ENCODE measurements at places on chromosomes 4 and X.

- no peak for DNase-seq
These were observed 60.5 kb downstream of the SEC24D start for GRCh38 chr4:118775405-118775804.

- no peak for DNase-seq
These were observed 58.2 kb upstream of the TRIM2 start for GRCh38 chr4:153146031-153146430.

DNA sequence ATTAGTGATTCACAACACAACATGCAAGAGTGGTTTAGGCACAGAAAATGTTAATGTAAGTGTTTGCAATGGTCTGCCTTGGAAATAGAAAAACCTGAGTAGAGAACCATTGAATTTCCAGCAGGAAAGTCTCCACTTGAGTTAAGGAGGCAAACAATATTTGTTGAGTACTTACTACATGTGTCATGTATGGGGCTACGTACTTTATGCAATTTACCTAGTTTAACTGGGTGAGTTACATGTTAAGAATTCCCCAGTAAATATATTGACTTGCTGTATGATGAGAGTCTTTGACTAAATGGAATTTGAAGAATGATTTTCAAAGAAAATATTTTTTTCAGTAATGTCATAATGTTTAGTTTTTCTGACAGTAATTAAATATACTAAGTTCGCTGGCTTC lies 7.8 kb upstream of the NPNT start:
- no peak for DNase-seq

DNA sequence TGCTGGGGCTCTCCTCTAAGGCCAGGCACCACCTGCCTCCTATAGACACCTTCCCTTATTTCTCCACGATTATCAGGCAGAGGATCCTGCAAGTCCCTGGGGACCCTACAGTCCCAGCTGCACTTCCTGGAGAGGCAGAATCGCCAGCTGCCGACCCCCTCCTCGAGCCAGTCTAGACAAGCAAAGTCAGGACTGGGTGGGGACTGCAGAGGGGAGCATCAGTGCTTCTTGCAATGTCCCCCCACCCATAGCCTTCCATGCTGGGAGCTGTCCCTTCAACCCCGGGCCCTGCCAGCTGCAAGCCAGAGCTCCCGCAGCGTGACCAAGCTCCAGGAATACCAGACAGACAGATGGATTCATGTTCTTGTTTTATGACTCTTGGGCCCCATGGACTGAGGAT lies 1.4 kb upstream of the CRMP1 start:
- DNase-seq, result no peak

- no peak for DNase-seq
These were observed 69.3 kb upstream of the PDE5A start for GRCh38 chr4:119697887-119698393.

- DNase-seq, result no peak
These were observed 103.7 kb downstream of the ATXN3L start for GRCh38 chrX:13216139-13216538.

DNA sequence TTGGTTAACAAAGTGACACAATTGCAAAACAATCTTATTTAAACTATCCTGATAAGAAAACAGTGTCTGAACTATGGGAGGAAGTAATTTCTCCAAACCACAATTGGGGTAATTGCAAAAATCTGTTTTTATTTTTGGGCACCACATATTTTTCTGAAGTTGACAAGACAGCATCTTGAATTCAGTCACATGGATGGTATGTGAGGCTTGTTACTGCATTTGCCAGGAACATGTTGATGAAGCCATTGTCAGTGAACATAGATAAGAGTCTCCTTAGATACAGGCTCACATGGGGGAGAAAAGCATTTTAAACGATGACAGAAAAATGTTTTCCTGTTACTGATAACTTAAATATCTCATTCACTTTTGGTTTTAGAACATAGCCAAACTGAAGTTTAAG lies 5.5 kb upstream of the USP53 start:
- peak; percentile 45 for DNase-seq

DNA sequence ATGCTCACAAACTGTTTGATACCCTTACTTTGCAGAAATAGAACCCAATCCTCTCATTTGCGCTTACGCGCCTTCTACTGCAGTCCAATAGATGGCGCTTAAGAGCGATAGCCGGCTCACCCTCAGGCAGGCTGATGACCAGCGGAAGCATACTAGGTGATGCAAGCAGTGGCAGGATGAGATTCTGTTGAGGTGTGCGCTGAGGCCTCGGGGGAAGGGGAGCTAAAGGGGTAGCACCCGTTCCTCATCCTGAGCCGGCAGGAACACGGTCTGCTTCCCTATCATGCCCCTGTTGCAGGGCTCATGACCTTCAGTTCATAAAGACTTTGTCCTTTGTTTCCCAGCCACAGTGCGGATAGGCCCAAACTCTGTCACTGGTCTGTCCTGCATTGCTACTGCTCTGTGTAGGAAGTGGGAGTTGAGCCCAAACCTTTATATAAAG lies 628.9 kb downstream of the TLL1 start:
- DNase-seq, result peak; percentile 29

DNA sequence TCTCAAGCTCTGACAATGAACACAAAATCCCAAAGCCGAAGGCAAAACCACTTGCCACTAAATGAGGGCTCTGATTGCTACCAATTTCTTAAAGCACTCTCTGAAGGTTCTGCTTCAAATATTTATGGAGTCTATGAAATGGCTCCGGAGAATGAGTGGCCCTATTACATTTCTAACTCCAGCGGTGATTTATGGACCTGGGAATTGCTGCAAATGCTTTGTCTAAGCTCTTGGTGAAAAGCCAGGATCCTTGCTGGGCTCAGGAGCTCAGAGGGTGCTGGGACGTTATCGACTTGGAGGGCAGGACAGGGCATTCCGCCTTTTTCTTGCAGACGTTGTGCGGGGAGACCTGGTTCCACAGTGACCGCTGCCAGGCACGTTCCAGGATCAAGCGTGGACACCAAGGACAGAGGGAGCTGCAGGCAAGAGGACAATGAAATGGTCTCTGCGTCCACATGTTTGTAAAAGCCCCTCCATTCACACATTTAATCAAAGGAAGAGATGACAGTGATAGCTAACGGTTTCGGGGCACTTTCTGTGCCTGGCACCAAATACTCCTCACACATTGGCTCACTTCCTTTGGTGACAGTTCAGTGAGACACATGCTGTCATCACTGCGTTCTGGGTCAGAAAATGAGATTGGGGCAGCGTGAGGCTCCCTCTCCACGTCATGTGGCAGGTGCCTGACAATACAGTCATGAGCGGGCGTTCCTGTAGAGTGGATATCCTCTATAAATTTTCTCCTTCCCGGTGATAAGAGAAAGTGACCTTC lies 58.8 kb downstream of the C4orf50 start:
- no peak for DNase-seq

DNA sequence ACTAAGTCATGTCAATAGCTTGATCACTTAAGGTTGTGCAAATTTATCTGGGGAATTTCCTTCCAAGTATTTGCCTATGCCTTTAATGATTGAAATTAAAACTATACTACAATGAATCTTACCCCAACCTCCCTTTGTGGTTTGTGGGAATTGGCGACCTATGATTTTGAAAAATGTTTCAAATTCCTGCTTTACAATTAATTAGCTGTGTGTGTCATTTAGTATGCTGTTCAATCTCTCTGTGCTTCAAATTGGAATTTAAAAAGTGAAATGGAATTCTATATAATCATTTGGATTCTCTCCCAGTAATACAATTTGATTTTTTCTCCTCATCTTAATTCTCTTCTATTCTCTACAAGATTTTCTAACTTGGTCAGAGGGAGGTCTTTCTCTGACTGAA lies 2319.5 kb downstream of the ARAP2 start:
- DNase-seq, result no peak

GRCh38 chrX:101442085-101442484 lies 34.1 kb downstream of the HNRNPH2 start:
- no peak for DNase-seq

- no peak for DNase-seq
These were observed 64.3 kb upstream of the GABRE start for GRCh38 chrX:152038804-152039203.

DNA sequence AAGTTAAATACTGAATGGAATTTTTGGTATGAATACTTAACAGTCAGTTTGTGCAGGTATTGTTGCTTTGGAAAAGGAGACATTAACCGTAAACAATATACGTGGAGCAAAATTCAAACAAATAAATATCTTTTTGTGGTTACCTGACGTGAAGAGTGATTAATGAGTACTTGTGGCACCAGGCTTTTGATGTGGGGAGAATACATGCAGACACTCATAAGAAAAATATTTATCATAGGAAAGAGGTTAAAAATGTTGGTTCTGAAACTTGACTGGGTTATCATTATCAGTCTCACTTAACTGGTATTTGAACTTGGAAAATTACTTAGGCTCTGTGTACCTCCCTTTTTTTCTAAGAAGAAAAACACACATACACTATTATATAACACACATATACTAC lies 136.4 kb upstream of the NDST4 start:
- DNase-seq, result no peak

GRCh38 chr4:10128761-10129160 lies 12.2 kb upstream of the WDR1 start:
- no peak for DNase-seq

GRCh38 chrX:103635436-103635835 lies 6.7 kb downstream of the TCEAL1 start:
- no peak for DNase-seq

- no peak for DNase-seq
These were observed 15.6 kb downstream of the CD38 start for GRCh38 chr4:15793506-15794363.

DNA sequence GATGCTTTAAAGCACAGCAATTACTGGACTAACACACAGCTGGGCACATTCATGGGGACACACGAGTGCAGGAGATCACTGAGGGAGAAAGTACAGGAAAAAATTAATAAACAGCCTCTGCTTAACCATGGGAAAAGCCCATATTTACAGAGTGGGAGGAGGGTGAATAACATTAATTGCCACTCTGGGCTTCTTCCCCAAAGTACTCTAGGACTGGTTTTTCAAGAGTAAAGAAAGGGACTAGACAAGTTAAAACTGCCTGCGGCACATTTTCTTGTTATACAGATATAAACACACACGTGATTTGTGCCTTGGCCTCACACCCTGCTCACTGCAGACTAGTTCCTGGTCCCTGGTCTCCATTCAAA lies 179.7 kb upstream of the TET2 start:
- peak; percentile 22 for DNase-seq

GRCh38 chrX:19046343-19047215 lies 62.7 kb upstream of the PHKA2 start:
- no peak for DNase-seq

GRCh38 chr4:176306837-176307665 lies 12.7 kb upstream of the SPCS3 start:
- no peak for DNase-seq

DNA sequence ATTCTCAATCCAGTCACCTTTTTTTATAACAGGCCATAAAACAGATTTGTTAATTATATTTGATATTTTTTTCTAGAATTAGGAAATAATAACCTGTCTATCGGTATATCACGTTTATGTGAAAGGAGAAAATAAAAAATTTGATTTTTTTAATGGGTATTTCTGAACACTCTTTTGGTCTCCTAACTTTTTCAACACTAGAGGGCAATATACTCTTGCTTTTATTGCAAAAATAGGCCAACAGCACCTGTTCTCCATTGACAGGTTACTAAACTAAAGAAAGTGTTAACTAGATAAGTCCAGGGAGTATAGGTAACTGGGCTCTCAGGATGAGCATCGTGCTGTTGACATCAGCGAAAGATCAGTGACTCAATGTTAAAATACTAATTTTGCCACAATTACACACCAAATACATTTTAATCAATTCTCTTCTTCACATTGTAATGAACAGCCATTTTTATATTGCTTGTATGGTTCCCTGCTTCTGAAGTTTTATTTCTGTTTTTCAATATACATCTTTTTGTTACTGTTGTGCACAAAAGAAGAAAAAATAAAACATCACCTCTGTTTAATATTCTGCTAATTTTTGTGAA lies 22.8 kb downstream of the NDST4 start:
- DNase-seq, result peak; percentile 63

Measured in hematopoietic multipotent progenitor cell treated with erythropoietin and hydrocortisone succinate and interleukin-3 and kit ligand, for 6 days (in vitro differentiated cells).